ENCODE measurements at places on chromosomes 7 and 10.

DNA sequence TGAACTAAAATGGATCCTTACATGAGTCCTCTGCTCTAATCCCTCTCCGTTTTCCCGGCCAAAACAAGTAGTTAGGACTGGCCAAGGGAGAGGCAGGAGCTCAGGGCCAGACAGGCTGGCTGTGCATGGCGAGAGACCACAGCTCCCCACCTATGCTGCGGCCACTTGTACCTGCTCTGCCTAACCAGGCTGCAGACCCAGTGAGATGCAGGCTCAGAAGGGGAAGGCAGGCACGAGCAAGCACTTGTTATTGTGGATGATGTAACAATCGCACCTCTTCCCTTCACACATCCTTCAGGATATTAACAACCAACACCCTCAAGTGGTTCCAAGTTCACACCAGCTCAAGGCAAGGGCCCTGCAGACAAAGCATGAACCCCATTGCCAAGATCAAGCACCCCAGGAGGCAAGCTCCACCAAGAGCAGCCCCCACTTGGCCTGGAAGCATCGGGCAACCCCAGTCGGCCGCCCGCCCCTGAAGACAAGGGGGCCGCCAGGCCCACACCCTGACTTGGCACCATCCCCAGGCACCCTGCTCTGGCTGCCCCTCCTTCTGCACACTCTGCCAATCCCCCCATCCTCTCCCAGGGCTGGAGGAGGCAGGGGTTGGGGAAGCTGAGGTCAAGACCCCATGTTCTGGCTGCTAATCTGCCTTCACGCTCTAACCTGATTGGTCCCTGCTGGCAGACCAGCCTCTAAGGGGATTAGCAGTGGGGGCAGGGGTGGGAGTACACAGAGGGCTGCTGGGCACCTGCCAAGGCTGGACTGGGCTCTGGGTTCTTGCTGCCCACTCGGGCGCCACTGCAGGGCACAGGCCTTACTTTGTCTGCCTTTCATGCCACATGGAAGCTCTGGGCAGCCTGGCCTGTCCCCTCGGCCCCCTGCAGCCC lies 111.3 kb downstream of the SLIT1 start:
- DNase-seq, result no peak

DNA sequence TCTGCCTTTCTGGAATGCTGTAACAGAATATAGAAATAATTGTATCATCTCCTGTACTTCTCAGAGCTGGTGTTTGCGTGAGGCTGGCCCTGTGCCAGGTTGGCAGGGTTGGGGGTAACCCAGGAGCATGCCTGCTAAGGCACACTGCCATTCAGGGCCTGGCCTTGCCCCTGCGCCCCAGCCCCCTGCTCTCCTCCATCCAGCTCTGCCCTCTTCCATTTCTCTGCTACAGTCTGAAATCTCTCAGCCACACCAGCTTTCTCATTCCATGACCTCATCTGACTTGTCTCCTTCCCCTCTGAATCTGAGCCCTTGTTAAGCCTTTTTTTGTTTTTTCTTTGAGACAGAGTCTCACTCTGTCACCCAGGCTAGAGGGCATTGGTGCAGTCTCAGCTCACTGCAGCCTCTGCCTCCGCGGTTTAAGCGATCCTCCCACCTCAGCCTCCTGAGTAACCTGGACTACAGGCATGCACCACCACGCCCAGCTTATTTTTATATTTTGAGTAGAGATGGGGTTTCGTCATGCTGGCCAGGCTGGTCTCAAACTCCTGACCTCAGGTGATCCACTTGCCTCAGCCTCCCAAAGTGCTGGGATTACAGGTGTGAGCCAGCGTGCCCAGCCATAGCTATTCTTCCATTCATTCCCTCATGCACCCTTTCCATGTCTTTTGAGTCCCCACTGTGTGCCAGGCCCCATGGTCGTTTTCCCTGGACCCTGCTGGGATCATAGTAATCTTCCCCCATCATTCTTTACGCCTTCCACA lies 206.8 kb downstream of the CUX1 start:
- no peak for DNase-seq

DNA sequence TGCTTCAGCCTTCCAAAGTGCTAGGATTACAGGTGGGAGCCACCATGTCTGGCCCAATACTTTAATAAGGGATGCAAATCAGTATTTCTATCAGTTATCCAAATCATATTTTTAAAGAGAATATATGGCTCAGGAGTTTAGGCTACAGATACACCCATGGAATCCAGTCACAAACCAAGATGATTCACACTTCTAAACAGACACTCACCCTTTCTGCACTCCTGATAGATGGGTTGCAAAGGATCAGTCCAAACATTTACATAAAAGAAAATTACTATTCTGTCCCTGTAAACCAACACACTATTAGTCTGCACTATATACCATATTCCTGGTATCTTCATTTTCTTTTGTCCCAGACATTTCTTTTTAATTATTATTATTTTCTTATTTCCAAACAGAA lies 2.2 kb downstream of the MORN4 start:
- DNase-seq, result no peak

DNA sequence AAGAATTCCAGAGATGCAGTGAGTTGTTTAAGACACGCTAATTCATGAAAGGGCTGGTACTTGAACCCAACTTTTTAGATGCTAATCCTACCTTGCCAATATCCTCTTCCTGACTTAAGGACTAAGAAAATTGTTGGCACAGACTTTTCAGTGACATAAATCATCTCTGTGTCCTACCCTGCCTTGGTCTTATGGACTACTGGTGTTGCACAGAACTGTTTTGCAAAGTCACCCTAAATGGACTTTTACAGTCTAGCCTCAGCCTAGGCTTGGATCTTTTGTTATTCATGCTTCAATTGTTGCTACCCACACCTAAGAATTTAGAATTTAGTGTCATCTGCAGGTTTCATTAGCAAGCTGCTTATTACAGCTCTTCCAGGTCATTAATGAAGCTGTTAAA lies 112.7 kb downstream of the SORCS1 start:
- DNase-seq, result no peak

DNA sequence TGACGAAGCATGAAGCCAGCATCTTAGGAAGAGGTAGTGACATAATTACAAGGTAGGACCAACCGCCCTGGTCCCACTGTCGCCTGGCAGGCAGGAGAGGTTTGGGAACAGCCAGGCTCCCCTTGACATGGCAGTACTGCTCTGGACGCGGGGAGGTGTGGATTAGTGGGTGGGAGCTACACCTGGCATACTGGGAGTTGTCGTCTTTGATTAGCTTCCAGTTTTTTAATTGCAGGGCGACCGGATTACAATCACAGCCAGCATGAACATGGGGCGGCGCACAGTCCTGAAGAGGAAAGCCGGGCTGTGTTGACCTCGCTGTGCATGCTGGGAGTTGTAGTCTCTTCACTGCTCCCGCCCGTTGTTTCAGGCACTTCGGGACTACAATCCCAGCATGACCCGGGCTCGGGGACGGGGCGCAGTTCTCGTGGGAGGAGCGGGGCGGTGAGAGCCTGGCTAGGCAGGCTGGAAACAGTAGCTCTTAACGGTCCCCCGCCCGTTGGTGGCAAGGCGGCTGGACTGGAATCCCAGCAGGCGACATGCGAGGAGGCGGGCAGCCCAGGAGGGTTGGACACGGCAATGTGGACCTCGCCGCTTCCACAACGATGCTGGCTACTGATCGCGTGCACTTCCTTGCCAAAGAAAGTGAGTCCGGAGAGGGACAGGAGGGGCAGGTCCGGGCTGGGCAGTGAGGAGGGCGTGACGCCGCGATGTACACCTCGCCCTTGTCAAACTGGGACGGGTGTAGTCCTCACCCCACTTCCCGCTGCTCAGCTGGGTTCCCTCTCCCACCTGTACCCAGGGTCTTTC lies 98.0 kb upstream of the ZNF722 start:
- DNase-seq, result no peak

GRCh38 chr10:113620511-113620910 lies 43.3 kb downstream of the NRAP start:
- DNase-seq, result no peak

DNA sequence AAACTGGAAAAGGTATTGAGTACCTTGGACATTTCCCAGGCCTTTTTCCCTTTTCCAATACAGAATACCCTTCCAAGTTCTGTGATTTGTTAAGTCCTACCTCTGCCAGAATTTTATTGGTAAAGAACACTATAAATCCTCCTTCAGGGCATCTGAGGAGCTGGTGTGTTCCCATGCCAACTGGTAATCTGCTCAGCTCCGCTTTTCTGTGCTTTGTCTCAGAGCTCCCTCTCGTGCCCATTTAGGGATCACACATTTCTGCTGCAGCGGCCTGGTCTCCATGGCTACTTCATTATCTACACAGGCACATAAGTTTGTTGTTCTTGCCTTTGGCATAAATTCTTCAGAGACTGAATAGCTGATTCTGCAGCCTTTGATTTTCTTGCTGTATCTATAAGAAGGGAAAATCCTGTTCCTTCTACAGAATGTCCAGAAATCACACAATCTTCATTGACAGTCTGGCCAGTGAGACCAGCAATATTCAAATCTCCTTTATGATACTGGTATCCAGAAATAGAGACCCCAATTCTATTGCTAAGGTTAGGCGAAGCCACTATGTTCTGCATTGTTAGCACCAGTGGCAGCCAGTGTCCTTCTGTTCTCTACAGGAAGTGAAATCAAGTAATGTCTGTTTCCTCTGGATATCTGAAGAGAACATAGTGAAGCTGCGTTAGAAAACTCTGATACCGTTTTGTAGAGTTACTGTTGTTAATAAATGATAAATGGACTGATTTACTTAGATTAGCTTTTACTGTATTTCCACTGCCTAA lies 51.9 kb downstream of the DENND11 start:
- DNase-seq, result no peak
